Fibroblast of skin of scalp (primary cell): ENCODE measurements at places on chromosomes 5 and 9.

GRCh38 chr5:41835645-41836044 is 34.6 kb downstream of the OXCT1 start:
- peak; percentile 87 for DNase-seq

- no peak for DNase-seq
Observed at GRCh38 chr5:39469777-39470415, 45.1 kb upstream of the DAB2 start.

DNA sequence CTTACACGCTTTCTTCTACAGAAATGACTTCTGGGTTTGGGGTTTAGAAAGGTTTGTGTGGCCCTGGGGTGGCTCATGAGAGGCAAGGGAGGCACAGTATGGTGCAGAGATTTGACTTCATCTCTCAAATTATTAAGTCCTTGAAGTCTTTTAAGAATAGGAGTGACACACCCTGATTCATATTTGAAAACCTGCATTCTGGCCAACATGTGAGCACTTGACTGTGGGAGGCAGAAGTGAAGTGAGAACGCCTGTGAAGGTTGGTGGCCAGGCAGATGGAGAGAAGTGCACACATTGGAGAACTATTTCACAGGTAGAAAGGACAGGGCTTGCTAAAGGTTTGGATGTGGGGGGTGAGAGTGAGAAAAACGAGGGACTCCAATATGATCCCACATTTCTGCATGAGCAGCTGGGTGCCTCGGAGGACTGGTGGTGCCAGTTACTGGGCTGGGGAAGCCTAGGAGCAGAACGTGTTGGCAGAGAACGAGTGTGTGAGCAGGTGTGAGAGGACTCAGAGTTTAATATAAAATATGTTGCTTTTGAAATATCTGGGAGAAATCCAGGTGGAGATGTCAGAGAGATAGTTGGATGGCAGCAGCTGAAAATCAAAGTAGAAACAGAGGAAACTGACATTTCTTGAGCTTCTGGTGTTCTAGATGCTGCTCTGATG is 240.0 kb upstream of the ADAMTSL1 start:
- DNase-seq = no peak

GRCh38 chr9:73583576-73583975 is 431.9 kb downstream of the ANXA1 start:
- DNase-seq = no peak

- peak; percentile 84 for DNase-seq
Observed at GRCh38 chr5:9712506-9712905, 82.4 kb upstream of the TAS2R1 start.
